ENCODE measurements at places on chromosomes 7 and 10.

- DNase-seq: no peak
Observed at GRCh38 chr10:121510201-121510771, 88.0 kb downstream of the FGFR2 start.

GRCh38 chr10:18822156-18822555 is 162.9 kb downstream of the ARL5B start:
- no peak for DNase-seq

GRCh38 chr7:33872870-33873269 is 32.5 kb upstream of the BMPER start:
- no peak for DNase-seq

GRCh38 chr7:38374507-38374906 is 101.1 kb upstream of the TARP start:
- DNase-seq: peak; percentile 70

GRCh38 chr7:30572212-30572841 is 22.4 kb upstream of the GARS1 start:
- DNase-seq: no peak

DNA sequence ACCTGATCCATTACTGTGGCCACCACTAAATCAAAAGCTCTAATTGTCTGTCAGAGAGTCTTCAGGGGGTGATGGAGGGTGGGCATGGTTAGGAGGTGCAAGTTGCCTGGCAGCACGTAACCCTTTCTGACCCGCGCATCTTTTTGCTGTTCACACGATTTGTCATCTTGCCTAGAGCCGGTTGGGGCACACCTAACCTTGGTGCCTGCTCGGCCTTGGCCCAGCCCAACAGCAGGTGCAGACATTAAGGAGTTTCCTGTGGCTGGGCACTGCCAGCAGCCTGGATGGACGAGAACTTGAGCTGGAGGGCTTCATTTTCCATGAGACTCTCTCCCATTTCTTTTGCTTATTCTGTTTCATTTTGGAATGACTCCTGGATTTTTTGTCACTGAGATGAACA is 41.0 kb upstream of the PTF1A start:
- no peak for DNase-seq

DNA sequence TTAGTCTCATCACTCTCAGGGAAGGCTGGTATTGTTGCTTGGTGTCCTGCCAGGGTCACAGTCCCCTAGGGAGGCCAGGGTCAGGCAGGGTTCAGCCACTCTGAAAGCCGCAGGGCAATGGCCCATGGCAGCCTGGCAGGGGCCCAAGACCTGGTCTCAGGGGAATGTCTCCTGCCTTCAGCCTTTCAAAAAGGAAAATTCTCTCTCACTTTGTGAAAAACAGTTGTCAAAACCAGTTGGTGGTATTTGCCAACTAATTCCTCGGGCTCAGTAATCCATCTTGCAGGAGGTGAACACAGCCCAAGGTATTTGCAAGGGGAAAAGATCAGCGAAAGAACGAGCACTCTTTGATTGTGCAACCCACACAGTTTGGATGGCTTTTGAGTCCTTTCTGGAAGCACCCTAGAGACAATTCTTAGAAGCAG is 101.5 kb downstream of the JCAD start:
- DNase-seq: no peak

GRCh38 chr7:5300366-5300765 is 17.6 kb downstream of the SLC29A4 start:
- no peak for DNase-seq

DNA sequence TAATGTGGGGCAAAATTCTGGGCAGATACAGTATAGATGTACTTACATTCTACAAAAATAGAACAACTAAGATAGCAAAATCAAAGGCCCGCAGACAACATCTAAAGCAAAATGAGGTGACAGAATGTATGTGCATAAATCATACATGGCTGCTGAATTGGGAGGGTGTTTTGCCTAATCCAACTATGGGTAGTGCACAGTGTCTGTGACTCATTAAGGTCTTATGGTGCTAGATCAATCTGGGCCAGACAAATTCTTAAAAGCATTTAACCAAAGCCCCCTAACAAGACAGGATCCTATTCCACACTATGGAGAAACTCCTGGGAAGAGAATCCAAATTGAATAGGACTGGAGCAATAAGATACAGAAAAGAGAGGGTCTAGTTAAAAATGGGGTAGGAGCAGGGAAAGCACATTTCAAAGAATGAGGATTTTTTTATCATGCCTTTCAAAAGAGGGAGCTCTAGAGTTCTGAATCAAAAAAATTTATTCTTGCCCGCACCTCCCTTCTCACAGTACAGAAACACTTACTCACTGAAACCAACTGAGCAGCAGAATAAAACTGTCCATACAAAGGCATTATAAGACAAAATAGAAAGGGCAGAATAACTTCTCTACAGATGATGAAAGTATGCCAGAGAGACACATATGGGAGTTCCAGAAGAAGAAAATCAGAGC is 181.3 kb downstream of the RNLS start:
- no peak for DNase-seq

- no peak for DNase-seq
Observed at GRCh38 chr7:112503361-112503972, 22.7 kb downstream of the LSMEM1 start.

DNA sequence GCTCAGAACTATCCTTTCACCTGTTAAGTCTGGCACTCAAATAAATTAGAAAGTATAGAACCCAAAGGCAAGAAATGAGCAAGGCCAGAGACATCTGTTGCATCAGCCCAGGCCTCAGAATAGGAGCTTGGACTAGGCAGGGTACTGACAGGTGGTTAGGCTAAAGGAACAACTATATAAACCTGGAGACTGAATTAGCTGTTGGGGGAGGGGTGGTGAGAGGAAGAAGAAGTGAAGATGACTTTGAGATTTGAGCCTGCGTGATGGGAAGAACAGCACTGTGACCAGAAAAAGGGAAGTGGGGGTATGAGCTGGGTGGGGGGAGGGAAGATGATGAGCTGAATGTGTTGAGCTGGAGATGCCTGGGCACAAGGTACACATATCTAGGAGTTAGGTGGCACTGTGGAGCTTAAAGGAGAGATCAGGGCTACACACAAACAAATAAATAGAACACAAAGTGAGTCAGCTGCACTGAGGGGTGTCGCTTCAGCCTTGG is 244.7 kb downstream of the PTEN start:
- DNase-seq: no peak

DNA sequence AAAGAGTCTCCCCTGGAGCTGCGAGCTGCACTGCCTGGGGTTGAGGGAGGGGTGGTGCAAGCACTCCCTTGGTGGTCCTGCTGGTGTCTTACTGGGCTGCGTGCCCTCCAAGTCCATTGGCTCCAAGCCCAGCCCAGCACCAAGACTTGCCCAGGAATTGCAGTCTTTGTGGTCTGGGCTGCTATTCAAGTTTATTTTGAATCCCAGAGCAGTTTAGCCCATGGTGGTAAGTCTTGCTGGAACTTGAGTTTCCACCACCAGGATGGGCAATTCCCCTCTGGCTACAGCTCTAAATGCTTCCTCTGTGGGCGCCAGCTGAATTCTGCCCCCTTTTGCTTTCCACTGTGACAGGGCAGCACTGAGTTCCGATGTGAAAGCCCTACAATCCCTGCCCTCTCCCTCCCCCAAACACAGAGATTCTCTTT is 25.1 kb downstream of the GALNT11 start:
- DNase-seq: no peak

DNA sequence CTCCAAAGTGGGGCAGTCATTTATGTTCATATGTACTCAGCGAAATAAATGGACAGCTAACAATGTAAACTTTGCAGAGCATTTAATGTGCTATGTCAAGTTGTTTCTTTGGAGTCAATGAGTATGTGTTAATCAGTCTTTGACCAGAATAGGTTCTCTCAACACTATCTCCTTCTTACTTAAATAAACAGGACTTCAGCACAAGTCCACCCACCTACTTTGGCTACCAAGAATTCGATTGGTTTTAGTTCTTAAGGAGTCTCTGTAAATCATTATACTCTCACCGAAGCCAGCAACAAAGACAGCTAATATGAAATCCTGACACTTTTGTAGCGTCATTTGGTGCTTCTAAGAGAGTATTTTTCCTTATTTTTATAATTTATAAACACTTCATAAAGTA is 6.9 kb downstream of the WEE2 start:
- DNase-seq: no peak

DNA sequence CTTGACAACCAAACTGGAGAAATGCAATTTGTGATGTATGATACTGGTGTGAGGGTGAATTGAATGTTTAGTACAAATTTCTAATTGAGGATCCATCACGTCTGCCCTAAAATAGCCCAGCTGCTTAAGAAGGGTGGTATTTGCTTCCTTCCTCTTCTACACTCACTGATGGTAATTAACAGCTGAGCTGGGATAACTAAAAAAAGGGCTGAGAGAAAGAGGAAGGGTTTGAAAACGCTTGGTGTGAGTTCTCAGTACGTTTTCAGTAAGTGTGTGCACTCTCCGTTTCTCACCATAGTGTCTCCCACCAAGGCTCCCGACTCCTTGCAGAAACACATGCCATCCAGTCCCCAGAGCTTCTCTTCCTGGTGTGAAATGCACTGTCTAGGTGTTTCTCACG is 54.3 kb downstream of the MAP3K8 start:
- DNase-seq: no peak

DNA sequence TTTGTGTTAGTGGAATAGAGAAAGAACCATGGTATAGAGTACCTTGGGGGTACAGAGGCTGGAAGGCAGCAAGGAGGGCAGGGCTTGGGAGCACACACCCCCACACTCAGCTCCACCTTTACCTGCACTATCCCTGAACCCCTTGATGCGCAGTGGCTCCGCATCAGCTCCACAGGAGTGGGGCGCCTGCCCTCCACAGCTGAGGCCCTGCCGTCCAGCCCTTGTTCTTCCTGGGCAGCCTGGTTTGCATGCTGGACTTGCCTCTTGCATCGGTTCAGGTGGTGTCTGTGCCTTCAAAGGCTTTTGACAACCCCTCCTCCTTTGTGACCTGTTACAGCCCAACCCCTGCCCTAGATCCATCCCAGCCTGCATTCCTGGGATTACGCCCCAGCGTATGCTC is 52.6 kb upstream of the ZNF32 start:
- no peak for DNase-seq

DNA sequence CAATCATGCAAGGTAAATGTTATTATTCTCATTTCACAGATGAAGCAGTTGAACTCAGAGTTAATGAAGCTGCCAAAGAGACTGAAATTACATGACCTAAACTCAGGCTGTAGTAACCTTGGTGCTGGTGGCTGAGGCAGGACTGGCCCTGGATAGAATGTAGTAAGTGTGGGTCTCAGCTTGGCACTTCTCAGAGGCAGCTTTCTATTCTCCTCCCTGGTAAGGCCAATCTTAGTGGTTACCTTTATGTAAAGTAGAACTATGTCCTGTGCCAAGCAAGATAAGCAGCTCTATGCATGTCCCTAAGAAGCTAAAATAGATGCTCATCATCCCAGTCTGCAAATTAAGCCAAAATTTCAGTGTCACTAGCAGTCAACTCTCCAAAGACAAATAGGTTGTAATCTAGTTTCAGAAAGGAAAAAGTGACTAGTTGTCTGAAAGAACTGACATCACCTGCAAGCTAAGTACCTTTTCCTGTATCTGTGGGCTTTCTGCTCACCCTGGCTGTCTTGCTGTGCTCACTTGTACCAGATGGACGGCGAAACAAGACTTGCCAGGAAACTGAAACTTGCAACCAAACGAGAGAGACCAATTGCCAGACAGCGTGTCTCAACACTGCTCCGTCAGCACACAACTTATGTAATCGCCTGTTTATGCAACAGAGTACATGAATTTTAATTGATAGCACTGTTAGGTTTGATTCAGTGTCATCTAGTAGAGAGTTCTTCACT is 43.7 kb downstream of the CH25H start:
- DNase-seq: peak; percentile 41
